ENCODE measurements at places on chromosomes 7 and 10.

GRCh38 chr7:84236398-84236797 is 41.8 kb upstream of the SEMA3A start:
- H3K4me1 ChIP-seq: no peaks in the 10 kb centered on the region
- H3K36me3 ChIP-seq: no peaks in the 10 kb centered on the region
- no peak for DNase-seq
- H3K4me3 ChIP-seq: no peak overlapping the region
- no peak overlapping the region for H3K27ac ChIP-seq

DNA sequence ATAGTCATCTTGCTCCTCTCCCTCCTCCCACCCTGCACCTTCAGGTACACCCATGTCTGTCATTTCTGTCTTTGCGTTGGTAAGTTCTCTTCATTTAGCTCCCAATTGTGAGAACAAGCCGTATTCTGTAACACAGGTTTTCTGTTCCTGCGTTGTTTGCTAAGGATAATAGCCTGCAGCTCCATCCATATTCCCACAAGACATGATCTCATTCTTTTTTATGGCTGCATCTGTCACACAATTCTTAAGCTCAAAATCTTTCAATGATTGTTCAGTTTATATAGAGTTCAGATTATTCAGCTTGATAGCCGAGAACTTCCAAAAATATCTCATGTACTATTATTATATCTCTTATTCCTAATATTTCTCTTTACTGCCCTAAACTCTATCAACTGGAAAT is 16.0 kb upstream of the TMEM168 start:
- no peak for DNase-seq
- no peak overlapping the region for H3K27ac ChIP-seq
- H3K36me3 ChIP-seq: no peaks in the 10 kb centered on the region
- H3K4me3 ChIP-seq: no peak overlapping the region

GRCh38 chr7:149494738-149495368 is 2.8 kb downstream of the ZNF746 start:
- H3K4me1 ChIP-seq: peaks cover 29% of the 10 kb centered on the region
- no peak overlapping the region for H3K4me3 ChIP-seq
- H3K27me3 ChIP-seq: no peaks in the 10 kb centered on the region
- no peak for DNase-seq

GRCh38 chr10:84205853-84206525 is 11.7 kb downstream of the CDHR1 start:
- no peak overlapping the region for H3K4me3 ChIP-seq
- H3K27ac ChIP-seq: no peak overlapping the region
- no peaks in the 10 kb centered on the region for H3K4me1 ChIP-seq
- H3K27me3 ChIP-seq: peaks cover 16% of the 10 kb centered on the region

- no peak for DNase-seq
- no peaks in the 10 kb centered on the region for H3K4me1 ChIP-seq
- no peak overlapping the region for H3K27ac ChIP-seq
- no peaks in the 10 kb centered on the region for H3K36me3 ChIP-seq
Observed at GRCh38 chr7:33612442-33612841, 292.9 kb upstream of the BMPER start.

- H3K4me1 ChIP-seq: no peaks in the 10 kb centered on the region
- peaks cover 16% of the 10 kb centered on the region for H3K27me3 ChIP-seq
- no peak overlapping the region for H3K27ac ChIP-seq
- no peak for DNase-seq
- H3K36me3 ChIP-seq: peaks cover 2% of the 10 kb centered on the region
Observed at GRCh38 chr10:88870089-88870488, 10.0 kb upstream of the STAMBPL1 start.

DNA sequence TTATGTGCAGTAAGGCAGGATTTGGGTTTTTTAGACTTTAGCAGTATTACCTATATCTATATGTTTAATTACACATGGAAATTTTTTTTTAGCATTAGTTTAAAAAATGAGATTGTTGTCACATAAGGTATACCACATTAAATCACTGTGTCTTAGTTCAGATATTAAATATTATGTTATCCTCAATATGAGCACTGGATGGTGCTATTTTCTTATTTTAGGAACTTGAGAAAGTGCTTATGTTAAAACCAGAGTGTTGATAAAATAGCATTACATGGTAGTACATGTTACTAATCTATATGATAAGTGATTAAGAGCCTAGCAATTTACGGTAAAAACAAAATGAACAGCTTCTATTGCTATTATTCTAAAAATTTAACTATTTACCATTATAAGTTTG is 28.8 kb downstream of the MIOS start:
- no peak overlapping the region for H3K4me3 ChIP-seq
- H3K4me1 ChIP-seq: no peaks in the 10 kb centered on the region
- H3K36me3 ChIP-seq: peaks cover 45% of the 10 kb centered on the region
- H3K27ac ChIP-seq: no peak overlapping the region

DNA sequence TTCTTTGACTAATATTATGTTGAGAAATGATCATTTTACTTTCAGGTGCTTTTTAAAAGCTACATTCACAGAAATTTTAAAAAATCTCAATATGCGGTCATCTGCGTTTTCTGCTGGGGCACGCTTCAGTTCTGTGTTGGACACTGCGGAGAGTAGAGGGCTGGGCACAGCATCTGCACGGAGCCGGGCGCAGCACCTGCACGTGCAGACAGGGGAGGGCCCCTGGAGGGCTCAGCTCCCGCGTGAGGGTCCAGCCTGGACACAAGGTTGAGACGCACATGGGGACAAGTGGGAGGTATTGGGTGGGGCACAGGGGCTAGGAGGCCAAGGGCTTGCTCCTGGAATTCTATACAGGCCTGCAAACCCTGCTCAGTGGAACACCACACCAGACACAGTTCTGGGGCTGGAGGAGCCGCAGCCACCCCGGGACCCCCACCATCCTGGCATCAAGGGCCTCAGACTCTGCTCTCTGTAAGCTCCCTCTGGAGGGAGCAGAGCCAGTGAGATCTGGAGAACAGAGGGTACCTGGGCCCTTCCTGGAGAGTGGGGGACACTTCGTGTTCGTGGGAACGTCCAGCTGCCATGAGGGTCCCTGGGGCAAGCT is 20.4 kb upstream of the FAM20C start:
- H3K4me1 ChIP-seq: no peaks in the 10 kb centered on the region
- peaks cover 6% of the 10 kb centered on the region for H3K27me3 ChIP-seq
- H3K36me3 ChIP-seq: no peaks in the 10 kb centered on the region
- DNase-seq: no peak
- no peak overlapping the region for H3K4me3 ChIP-seq
- no peak overlapping the region for H3K27ac ChIP-seq

- H3K4me3 ChIP-seq: no peak overlapping the region
- H3K36me3 ChIP-seq: no peaks in the 10 kb centered on the region
- H3K27ac ChIP-seq: no peak overlapping the region
Observed at GRCh38 chr7:104482362-104483037, 154.1 kb downstream of the LHFPL3 start.

DNA sequence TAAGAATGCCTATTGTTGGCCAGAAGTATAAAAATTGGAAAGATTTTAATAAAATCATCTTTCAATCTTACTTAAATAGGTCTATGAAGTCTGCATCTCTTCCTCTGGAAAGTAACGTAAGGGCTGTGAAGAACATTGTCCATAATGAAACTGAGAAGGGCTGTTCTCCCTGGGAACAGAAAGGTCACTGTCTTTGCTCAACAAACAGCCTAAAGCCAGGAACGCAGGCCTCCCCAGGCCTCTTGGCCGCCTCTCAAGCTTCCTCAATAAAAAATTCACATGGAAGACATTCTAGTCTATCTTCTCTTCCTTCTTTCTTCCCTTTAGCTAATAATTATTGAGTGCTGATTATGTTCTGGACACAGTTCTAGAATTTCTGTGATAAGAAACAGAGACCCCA is 9.1 kb upstream of the IDI2 start:
- H3K27me3 ChIP-seq: no peaks in the 10 kb centered on the region
- no peak for DNase-seq
- no peak overlapping the region for H3K4me3 ChIP-seq
- peaks cover 6% of the 10 kb centered on the region for H3K4me1 ChIP-seq
- no peak overlapping the region for H3K27ac ChIP-seq
- H3K36me3 ChIP-seq: peaks cover 8% of the 10 kb centered on the region

DNA sequence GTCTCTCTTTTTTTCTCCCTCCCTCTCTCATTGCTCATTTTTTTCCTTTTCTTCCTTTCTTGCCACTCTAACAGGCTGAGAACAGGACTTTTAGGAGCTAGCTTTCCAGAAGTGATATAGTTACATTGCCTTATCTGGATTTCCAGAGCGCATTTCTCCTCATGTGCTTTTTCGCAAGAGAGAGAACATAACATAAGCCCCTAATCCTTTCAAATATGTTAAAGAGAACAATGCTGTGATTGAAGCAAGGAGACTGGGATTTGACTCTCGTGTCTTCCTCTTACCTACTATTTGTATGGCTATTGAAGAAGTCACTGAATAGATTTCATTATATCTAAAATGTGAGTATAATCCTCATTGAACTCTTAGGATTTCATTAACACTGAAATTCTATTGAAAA is 101.2 kb upstream of the PRPS1L1 start:
- no peak overlapping the region for H3K4me3 ChIP-seq
- H3K27ac ChIP-seq: no peak overlapping the region
- H3K36me3 ChIP-seq: no peaks in the 10 kb centered on the region
- no peaks in the 10 kb centered on the region for H3K27me3 ChIP-seq
- DNase-seq: no peak

- H3K36me3 ChIP-seq: no peaks in the 10 kb centered on the region
- H3K27ac ChIP-seq: no peak overlapping the region
- H3K27me3 ChIP-seq: no peaks in the 10 kb centered on the region
- no peaks in the 10 kb centered on the region for H3K4me1 ChIP-seq
- H3K4me3 ChIP-seq: no peak overlapping the region
Observed at GRCh38 chr10:77091597-77092165, 545.9 kb downstream of the KCNMA1 start.

DNA sequence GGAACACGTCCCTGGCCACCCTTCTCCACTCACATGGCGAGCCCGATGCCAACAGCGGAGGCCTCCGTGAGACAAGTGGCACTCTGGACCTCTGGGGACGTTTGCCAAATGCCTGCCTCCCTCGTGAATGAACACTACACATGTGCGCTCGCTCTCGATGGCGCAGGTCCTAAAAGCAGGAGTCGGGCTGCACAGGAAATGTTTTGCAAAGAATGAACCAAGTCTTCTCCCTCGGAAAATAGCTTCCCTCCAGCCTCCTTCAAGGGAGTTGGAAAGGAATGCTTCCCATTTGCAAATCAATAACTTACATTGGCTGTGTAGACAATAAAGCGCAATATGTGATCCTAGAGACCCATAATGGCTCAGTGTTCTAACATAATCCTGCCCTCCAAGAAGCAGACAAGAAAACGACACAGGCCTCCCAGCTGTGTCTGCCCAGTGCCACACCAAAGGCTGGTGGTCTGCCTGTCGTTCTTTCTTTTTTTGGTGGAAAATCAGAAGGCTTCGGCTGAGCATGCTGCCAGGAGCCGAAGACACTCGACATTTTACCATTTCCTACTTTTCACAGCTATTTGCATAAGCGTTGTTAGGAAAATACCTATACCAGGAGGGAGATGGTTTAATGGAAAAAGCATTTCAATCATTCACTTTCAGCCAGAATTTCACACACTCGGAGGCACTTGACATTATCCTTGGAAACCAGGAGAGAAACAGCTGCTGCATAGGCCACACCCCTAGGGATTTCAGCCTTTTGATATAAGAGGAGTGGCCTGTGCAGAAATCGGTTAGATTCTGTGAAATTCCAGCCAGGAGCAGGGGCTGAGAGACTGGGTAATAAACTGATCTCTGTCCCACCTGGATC is 38.4 kb downstream of the ATXN7L1 start:
- no peak overlapping the region for H3K4me3 ChIP-seq
- peaks cover 11% of the 10 kb centered on the region for H3K4me1 ChIP-seq
- peaks cover 6% of the 10 kb centered on the region for H3K36me3 ChIP-seq
- H3K27me3 ChIP-seq: peaks cover 4% of the 10 kb centered on the region
- DNase-seq: no peak

DNA sequence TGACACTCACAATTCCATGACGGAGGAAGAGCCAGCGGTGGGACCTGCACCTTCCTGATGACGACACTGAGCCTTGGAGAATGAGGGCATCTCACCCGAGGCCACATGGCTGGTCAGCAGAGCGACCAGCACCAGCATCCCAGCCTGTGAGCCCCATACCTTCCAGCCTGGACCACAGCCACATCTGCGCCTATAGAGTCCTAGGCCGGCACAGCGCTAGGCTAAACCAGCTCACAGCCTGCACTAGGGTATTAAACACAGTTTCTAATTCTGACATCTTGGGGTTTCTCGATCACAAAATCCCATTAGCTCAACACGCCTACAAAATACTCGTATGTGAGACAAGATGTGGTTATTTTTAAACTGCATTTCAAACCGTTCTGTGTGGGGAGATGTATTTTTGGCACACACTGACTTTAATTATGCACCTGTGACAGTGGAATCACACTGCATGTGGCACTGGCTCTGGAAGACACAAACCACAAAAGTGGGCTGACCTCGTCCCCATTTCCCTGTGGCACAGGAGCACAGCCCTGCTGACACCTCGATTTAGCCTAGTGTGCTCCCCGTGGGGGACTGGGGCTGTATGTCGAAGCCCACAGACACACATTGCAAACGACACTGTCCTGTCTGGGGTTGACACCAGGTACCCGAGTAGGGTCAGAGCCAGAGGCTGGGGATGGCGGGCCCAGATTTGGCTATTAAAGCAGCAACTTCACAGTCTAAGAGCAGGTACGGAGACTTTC is 32.5 kb downstream of the CPXM2 start:
- no peaks in the 10 kb centered on the region for H3K36me3 ChIP-seq
- no peak overlapping the region for H3K4me3 ChIP-seq
- H3K27ac ChIP-seq: no peak overlapping the region
- H3K27me3 ChIP-seq: no peaks in the 10 kb centered on the region

GRCh38 chr10:13485623-13486022 is 43.2 kb downstream of the BEND7 start:
- H3K36me3 ChIP-seq: no peaks in the 10 kb centered on the region
- H3K27ac ChIP-seq: no peak overlapping the region
- peaks cover 9% of the 10 kb centered on the region for H3K27me3 ChIP-seq
- H3K4me3 ChIP-seq: no peak overlapping the region
- no peak for DNase-seq

DNA sequence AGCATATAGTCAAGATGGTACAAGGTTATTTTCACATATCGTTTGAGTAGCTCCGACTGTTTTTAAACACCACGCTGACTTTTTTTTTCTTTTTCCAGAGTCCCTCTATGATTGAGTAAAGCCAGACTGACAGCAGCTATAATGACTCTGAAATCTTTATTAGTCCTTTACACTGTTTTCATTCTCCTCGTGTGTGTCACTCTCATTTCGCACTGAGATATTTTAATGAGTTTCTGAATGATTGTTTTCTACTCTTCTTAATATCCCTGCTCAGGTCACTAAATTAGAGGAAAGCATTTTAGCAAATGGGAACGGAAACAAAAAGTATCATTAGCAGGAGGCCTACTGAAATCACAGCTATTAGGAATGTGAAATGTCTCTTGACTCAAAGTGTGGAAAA is 162.3 kb upstream of the MTPN start:
- no peak for DNase-seq
- H3K27ac ChIP-seq: no peak overlapping the region

DNA sequence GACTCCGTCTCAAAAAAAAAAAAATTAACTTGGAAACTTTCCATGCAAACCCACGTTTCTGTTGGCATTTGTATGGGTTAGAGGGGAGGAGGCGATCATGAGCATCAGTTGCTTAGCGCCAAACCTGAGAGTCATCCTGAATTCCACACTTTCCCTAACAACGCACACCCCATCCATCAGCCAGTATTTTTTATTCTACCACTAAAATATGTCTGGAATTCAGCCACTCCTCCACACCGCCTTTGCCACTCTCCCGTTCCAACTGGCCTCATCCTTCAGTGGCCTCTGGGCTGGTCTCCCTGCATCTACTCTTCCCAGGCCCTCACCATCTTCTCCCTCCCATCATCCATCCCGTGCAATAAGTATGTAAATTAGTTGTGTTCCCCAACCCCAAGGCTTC is 4.7 kb upstream of the LMBR1 start:
- H3K36me3 ChIP-seq: no peaks in the 10 kb centered on the region
- H3K27me3 ChIP-seq: peaks cover 25% of the 10 kb centered on the region
- H3K4me3 ChIP-seq: no peak overlapping the region
- no peak for DNase-seq

All from activated naive CD4-positive, alpha-beta T cell treated with anti-CD3 and anti-CD28 coated beads, Interleukin-2, amount 10 ng/mL, durations not matched to agents 7 days and 5 days (primary cell).